Kidney (tissue), 22 donors: ENCODE measurements at places on chromosomes 1 and 21.
A peak's percentile ranks its signal among the peaks of the same experiment; 100 is the strongest.

GRCh38 chr1:48123647-48124046 lies 98.9 kb upstream of the SLC5A9 start:
- DNase-seq, result no peak

GRCh38 chr1:218301217-218301616 lies 16.1 kb downstream of the RRP15 start:
- no peak for DNase-seq

DNA sequence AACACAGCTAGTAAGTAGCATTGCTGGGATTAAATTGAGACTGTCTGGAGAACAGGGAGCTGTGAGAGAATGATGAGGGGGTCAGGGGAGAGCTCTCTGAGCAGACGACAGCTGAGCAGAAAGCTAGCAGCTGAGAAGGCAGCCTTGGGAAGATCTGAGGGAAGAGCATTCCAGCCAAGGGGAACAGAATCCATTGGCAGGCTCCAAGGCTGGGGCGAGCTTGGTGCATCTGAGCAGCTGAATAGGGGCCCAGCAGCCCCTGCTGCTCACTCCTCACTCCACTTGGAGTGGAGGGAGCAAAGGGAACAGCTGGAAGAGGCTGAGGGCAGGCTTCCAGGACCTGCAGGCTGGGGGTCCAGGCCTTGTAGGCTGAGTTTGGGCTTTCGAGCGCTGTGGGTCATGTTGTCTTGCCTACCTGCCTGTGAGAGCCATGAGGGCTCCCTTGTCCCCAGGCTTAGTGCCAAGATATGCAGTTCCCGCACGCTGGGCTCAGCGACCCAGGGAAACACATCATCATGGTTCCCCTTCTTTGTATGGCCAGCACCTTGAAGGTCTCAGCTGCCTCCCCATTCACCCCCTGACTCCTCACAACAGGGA lies 10.5 kb downstream of the ACOT11 start:
- no peak for DNase-seq

- peak; percentile 83 for DNase-seq
Observed at GRCh38 chr1:6359216-6360116, 34.1 kb downstream of the ACOT7 start.

GRCh38 chr21:34914239-34914638 lies 134.9 kb downstream of the RUNX1 start:
- DNase-seq, result no peak

DNA sequence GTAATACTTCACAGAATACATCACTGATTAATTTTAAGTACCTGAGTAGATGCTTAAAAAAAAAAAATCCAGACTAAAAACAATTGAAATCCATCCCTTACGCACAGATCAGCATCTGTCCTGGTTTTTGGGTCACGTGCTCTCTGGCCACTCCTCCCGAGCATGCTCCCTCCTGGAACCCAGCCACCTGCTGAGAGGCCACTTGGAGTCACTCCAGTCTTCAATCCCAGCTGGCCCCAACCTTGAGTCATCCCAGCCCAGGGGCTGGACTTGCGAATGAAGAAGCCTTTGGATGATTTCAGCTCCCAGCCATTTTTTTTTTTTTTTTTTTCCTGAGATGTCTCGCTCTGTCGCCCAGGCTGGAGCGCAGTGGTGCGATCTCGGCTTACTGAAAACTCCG lies 8.9 kb downstream of the MAP1LC3C start:
- no peak for DNase-seq

DNA sequence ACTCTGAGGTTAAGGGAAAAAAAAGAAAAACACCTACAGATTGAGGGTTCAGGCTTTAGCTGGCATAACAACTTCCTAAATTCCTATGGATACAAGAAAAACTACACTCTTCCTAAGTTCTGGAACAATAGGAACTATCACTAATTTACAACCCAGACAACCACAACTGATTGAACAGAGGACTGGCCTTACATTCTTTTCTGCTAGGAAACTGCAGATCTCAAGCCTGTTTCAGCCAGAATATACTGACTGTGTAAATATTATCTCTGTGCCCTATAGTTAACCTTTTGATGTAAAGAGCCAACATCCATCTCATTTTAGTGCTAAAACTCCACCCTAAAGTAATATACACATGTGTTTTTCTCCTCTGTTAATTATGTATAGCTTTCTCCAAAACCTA lies 1186.5 kb upstream of the TMPRSS15 start:
- no peak for DNase-seq

DNA sequence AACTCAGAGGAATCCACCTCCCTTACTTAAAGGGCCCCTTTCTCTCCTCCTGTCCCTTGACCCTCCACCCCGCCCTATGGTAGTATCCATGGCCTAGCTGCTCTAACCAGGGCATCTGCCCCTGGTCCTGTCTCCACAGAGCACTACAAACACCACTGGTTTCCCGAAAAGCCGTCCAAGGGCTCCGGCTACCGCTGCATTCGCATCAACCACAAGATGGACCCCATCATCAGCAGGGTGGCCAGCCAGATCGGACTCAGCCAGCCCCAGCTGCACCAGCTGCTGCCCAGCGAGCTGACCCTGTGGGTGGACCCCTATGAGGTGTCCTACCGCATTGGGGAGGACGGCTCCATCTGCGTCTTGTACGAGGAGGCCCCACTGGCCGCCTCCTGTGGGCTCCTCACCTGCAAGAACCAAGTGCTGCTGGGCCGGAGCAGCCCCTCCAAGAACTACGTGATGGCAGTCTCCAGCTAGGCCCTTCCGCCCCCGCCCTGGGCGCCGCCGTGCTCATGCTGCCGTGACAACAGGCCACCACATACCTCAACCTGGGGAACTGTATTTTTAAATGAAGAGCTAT lies 1.7 kb downstream of the BTG2 start:
- DNase-seq, result peak; percentile 51

DNA sequence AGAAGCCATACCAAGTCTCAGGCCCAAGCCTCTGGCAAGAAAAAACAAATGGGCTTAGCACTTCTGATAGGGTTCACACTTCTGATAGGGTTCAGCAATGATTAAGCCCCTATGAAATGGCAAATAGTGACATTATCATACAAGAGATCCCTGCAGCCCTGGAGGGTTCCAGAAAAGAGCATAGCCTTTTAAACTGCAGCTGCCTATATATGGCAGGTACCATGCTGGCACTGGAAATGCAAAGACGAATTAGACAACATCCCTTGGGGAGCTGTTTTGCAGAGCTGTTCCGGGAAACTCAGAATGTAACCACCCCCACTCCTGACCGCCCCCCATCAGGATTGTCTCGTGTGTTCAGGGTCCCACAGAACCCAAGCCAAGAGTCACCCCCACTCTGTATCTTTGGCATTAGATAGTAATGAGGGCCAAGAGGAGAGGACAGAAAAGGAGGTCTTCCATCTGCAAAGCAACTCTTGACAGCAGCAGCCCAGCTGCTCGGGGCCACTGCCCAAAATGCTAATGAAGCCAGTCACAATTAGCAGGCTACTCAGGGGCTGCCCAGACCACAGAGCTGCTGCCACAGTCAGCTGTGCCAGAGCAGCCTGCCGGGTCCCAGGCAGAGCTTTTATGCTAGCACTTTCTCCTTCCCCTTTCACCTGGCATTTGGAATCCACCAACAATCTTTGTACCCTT lies 50.9 kb downstream of the ITPKB start:
- no peak for DNase-seq

- no peak for DNase-seq
Observed at GRCh38 chr1:117611121-117611601, 5.3 kb downstream of the TENT5C start.

DNA sequence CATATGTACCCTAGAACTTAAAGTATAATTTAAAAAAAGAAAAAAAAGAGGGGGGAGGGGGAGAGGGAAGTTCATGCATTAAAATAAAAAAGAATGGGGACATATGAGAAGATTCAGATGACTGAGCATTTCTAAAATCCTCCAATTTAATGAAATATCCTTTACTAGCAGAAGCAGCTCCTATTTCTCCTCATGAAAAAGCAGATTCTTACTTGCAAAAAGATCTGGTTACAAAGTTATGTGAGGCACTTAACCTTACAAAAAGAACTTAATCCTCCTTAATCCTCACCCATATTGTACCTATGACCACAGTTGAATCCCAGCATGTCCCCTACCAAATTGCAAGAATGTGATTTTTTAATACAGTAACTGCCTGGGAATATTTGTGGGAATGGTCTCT lies 298.5 kb downstream of the SRGAP2C start:
- DNase-seq, result no peak

DNA sequence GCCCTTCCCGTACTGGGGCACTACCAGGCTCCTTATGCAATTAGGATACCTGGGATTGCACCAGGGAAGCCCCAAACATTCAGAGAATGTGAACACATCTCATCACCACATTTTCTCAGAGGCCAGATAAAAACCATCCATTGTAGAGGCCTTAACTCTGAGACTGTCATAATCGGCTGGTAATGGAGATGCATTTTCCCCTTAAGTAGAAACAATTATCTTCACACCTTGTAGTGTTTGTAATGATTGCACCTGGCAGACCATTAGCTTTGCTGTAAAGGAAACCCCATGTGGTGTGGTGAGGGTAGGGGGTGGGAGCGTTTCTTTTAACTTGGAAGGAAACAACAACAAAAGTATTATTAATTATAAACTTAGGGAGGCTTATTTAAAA lies 90.0 kb upstream of the TLR5 start:
- no peak for DNase-seq

DNA sequence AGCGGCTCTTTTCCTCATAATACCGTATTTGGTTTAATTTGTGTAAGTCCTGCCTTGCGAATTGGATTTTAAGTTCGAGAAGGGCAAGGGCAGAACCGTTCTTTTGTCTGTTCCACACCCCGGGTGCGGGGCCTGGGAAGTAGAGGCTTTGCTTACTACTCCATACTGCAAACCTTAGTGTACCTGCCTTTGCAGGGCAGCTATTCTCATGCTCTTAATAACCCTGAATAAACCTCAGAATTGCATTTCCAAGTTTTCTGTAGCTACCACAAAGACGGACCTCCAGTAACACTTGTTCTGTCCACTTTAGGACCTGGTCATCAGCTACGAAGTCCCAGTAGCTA lies 657 bp upstream of the HNRNPU start:
- no peak for DNase-seq

- peak; percentile 91 for DNase-seq
Observed at GRCh38 chr1:22184892-22185612, 42.2 kb upstream of the WNT4 start.

- no peak for DNase-seq
Observed at GRCh38 chr1:60898413-60898812, 183.9 kb upstream of the NFIA start.

DNA sequence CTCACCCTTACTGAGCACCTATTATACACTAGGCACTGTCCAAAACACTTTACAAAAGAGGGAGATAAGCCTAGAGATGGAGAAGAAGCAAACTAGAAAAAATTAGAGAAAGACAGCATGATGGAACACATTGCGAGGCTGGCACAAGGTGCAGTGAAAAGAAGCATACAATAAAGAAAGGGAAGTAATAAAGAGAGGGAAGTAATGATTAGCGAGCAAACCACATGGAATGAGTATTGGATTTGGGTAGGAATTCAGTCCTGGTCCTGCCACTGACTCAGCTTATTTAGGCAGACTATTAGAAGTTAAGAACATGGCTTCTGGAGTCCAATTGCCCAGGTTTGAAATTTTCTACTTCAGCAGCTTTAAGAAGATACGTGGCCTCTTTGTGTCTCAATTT lies 32.6 kb upstream of the FNBP1L start:
- no peak for DNase-seq

GRCh38 chr1:109499661-109500536 lies 6.0 kb downstream of the CYB561D1 start:
- peak; percentile 62 for DNase-seq

GRCh38 chr1:15849775-15850324 lies 2.3 kb downstream of the SPEN start:
- DNase-seq, result no peak

DNA sequence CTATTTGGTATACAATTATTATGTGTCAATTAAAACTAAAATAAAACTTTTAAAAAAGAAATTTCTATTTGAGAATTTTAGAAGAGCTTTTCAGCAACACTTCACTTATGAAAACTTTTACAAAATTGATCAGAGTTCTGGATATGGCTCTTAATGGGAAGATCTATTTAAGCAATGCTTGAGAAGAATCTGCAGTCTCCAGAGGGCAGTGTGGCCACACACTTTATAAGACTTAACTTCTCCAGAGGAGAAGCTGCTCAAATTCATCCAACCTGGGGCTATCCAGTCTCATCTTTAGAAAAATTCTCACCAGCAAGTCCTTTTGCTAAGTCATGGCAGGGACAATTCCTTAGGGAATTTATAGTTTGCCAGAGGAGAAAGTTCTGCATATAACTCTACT lies 25.2 kb upstream of the AGO1 start:
- no peak for DNase-seq
